ENCODE measurements at places on chromosomes 12 and 14.

DNA sequence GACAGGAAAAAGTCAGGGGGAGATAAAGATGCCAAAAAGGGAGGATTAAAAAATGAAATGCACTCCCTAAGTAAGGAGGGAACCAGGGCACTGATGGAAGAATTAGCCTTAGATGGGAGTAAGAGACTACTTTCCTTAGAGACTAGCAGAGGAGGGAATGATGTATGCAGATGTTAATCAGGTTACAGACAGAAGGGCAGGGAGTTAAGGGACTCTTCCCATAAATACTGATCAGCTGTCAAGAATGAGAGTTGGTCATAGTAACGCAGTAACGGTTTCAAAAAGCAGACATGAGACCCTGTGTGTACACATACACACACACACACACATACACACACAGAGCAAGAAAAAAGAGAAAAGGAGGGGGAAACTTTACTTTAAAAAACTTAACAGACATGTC, 93.4 kb downstream of the PHLDA1 start:
- no peak for DNase-seq

GRCh38 chr14:94769391-94770250, at the start of gene GSC:
Gene GSC (minus strand): TSS chr14:94770113. CDS start chr14:94770015, 98 bp downstream.
- no peak for DNase-seq

DNA sequence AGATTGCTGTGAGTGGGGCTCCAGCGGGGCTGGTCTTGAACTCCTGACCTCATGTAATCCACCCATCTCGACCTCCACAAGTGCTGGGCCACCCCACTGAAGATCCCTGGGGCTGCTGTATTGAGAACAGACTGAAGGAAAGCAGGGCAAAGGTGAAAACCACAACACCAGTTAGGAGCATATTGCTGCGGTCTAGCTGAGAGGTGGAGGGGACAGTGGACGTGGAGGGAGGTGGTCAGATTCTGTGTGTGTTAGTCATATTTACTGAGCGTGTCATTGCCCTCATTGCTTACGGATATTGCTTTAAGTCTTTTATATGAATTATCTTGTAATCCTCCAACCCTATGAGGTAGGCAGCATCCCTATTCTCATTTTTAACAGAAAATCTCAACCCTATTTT, 69.0 kb upstream of the OVCH1 start:
- DNase-seq, result no peak

- no peak for DNase-seq
Measured at GRCh38 chr12:94674051-94674451, 23.7 kb upstream of the TMCC3 start.

- DNase-seq, result no peak
Measured at GRCh38 chr12:8907513-8907912, 6.8 kb upstream of the PHC1 start.
